ENCODE measurements at places on chromosomes 4 and X.

DNA sequence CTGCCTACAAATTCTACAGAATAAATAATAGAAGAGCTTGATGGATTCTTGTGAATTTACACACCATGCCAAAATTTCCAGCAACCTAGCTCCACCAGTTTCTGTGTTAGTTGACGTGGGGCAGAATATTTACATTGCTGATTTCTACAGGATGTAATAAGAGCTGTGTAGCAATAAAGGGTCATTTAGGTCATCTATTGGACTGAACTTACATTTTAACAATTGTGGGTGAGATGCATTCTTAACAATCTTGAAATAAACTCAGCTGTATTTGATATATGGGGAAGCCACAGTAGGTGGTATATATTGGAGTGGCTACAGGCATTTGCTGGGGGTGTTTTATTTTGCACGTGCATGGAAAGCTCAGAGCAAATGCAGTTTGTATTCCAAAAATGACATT, 655.3 kb downstream of the IQCM start:
- no peak for DNase-seq

- no peak for DNase-seq
Measured at GRCh38 chr4:185729391-185729804, 82.6 kb downstream of the SORBS2 start.

DNA sequence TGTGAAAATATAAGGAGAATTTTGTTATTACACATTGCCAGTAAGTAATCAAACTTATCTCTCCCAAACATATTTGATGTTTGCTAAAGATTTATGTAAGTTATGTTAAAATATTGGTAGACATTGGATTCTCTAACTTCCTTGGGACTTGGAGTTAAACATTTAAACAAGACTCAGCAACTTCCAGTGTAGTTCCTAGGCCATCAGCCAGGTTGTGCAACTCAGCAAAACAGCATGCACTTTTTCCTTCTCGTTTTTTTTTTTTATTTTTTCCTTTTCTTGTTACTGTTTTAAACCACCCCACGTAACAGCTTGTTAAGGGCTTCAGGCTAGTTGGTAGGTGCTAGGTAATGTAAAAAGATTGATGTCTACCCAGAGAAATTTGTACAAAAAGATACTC, 510.4 kb downstream of the ANKRD50 start:
- no peak for DNase-seq

- no peak for DNase-seq
Measured at GRCh38 chr4:103915224-103915869, 195.6 kb upstream of the TACR3 start.

DNA sequence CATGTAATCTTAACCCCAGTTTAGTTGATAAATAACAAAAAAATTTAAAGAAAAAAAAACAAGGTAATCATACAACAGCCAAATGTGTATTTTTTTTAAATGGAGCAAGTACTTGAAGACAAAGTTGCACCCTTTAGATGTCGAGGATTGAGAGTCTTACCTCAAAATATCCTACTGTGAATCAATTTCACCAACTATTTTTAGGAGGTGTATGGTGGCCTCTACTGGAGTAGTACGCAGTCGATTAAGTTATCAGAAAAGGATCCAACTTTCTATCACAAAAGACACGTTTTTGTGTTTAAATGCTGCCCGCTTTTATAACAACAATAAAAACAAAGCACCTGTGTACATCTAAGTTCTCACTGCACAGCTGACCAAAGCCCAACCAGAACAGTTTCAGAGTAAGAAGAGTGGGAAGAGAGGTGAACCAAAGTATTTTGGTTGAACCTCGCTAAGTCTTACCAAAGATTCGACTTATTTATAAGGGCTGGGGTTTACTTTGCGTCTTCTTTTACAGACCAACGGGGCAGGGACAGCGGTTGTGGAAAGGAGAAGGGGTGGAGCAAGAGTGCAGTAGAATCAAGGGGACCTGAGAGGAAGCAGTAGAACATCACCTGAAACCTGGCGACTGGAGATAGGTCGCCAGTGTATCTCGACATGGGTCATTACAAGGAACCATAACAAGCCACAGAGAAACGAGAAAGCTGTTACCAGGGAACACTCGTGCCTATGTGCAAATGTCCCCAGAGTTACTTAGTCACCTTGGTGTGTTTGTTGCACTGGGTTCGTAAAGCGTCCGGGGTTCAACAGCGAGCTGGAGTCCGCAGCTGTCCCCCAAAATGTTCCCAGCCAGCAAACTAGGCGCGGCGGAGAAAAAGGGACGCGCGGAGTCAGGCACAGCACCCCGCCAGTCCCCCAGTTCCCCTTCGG, 1.1 kb downstream of the RPS6KA6 start:
- DNase-seq = no peak

DNA sequence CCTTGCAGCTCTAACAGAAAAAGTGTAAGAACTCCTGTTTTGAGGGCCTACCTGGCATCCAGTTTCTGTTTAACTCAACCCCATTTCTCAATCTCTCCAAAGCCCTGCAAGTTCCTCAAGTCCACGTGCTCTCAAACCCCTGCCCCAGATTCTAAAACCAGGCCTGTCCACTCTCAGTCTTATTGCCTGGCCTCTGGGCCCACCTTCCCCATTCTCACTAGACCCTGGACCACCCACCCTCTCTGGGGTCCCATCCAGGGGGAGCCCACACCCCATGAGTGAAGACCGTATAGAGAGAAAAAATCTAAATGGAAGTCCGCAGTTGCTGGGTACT, 58.3 kb downstream of the TLR10 start:
- no peak for DNase-seq

DNA sequence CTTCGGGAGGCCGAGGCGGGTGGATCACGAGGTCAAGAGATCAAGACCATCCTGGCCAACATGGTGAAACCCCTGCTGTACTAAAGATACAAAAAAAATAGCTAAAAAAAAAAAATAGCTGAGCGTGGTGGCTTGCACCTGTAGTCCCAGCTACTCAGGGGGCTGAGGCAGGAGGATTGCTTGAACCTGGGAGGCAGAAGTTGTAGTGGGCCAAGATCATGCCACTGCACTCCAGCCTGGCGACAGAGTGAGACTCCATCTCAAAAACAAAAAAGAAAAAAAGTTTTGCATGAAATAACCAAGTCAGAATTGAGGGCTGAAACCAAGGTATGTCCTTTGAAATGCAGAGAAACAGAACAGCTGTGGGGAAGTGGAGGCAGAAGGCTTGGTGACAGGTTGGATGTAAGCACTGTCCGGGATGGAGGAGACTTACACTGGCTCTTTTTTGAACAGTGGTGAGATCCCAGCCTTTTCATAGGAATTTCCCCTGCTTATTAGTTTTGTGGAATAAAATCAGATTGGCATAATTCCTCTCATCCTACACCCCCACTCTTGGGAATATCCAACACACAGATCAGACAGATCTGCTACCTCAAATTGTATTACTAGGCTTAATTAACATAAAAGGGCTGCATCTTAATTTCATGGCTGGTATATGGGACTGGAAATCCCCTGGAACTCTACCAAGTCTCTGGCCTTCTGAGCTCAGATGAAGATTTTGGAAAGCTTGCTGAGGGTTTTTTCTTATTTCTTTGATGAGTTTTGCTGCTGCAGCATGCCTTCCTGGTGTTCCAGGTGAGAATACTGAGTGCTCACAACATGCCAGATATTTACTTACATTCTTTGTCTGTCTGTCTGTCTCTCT, 18.8 kb upstream of the C4orf36 start:
- DNase-seq = no peak

DNA sequence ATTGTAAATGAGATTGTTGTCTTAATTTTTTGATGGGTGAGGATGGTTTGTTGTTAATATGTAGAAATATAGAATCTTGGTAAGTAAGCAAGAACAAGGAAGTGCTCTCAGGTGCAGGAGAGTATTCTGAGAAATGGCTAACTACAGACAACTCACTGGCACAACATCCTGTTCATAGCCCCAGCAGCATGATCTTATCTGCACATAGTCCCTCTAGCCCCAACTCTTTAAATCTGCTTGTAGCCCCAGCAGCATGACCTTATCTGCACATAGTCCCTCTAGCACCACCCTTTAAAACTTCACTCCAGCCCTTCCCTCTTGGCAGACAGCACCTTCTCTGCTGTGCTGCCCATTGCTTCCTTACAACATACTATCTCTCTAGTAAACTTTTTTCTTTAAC, 1957.1 kb upstream of the ADGRL3 start:
- no peak for DNase-seq

DNA sequence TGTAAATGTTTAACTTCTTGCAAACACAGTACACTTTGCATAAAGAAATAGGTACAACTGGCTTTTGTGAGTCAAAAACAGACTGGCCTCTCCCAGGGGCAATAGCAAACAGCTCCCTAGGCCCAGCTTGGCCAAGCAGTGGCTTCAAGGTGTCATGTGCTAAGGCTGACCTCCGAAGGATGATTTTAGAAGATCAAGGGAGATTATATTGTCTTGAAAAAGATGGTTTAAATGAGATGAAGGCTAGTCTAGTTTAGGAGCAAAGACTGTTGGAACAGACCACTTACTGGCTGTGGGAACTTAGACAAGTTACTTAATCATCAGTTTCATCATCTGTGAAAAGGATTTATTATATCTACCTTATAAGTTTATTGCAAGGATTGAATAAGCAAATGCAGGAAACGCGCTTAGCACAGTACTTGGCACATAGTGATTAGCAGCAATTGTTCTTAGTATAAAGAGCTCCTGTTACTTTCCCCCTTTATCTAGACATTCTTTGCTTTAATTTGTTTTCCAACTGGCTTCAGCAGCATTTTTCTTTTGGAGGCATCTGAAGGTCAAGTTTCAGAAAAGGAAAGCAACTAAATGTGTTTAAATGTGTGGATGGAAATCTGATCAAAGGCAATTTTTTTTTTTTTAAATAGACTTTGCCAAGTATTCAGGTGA, 17.2 kb downstream of the ANXA3 start:
- no peak for DNase-seq

DNA sequence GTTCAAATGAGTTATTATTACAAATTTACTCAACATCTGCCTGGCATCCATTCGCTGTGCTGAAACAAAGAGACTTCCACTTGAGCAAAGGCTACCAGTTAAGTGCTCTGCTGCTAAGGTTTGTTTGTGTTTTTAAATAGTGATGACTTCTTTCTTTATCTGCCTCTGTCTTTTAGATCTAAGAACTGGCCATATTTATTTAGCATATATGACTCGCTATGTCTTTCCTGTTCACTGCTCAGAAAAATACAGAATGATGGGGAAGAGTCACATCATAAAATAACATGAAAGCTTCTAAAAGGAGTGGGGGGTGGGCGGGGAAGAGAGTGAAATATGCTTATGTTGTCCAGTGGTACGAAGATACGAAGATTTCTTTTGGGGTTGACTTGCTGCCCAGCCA, 322.2 kb downstream of the GPAT3 start:
- no peak for DNase-seq

DNA sequence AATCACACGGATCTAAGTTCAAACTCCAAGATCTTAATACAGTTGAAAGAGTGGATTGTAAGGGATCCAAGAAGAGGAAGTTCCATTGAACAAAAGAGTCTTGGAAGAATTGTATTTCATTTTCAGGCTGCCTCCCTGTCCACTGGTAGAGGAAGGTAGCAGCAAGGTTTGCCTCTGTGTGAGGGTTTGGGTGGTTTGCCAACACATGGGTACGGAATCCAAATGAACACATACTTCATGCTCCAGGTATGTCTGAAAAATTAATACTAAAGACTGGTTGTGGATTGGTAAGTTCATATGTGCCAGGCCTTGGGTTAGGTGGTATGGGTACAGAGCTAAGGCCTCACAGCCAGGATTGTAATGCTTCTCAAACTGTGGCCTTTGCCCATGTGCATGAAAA, 523.6 kb upstream of the BOD1L1 start:
- no peak for DNase-seq

DNA sequence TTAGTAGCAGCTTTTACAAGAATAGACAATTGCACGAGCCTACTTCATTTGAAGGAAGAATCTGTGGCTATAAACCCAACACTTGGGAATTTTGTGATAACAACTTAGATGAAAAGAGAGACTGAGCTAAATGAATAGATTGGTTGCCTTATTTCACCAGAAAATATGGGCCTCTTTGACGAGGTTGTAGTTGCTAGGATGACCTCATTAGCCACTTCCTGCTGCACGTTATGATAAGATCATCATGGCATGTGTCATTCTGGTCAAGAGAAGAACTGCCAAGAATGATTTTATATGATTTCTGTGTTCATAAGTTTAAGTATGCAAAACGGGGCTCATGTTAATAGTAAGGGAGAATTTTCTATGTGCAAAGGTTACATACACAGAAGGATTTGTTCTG, 321.9 kb upstream of the GIMD1 start:
- DNase-seq = no peak

GRCh38 chr4:8260656-8261111, 8.9 kb upstream of the HTRA3 start:
- DNase-seq = no peak

Measured in tibial artery (tissue), 4 donors.